Fibroblast of skin of left biceps (primary cell): ENCODE measurements at places on chromosomes 4 and X.

- no peak for DNase-seq
Measured at GRCh38 chrX:125782184-125782583, 383.9 kb downstream of the DCAF12L2 start.

DNA sequence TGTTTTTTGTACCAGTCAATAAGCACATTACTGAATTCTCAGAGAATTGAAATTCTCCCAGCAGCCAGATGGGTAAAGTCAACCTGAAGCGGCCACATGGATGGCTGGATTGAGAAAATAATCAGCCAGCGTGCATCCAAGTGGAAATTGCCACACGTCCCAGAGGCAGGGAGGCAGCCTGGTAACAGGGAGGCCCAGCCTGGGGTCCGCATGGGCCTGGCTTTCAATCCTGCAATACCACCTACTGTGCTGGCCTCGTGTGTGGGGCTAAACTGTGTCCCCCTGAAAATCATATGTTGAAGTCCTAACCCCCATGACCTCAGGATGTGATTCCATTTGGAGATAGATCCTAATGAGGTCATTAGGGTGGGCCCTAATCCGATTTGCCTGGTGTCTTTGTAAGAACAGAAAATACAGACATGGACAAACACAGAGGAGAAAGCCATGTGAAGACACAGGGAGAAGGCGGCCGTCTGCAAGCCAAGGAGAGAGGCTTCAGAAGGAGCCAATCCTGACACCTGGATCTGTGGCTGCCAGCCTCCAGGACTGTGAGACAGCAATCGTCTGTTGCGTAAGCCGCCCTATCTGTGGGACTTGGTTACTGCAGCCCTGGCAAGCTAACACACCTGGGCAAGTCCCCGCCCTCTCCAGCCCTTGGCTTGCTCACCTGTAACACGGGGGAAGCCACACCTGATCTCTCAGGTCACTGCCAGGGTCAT lies 90.3 kb downstream of the JAKMIP1 start:
- DNase-seq: no peak

DNA sequence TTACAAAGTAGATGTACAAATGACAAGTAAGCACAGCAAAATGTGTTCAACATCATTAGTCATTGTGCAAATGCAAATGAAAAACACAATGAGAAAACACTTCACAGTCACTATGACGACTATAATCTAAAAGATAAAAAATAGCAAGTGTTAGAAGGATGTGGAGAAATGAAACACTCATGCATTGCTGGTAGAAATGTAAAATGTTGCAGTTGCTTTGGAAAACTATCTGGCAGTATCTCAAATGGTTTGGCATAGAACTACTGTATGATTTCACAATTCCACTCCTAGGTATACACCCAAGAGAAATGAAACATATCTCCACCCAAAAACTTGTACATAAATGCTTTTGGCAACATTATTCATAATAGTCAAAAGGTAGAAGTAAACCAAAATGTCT lies 459.7 kb upstream of the TRAM1L1 start:
- no peak for DNase-seq

DNA sequence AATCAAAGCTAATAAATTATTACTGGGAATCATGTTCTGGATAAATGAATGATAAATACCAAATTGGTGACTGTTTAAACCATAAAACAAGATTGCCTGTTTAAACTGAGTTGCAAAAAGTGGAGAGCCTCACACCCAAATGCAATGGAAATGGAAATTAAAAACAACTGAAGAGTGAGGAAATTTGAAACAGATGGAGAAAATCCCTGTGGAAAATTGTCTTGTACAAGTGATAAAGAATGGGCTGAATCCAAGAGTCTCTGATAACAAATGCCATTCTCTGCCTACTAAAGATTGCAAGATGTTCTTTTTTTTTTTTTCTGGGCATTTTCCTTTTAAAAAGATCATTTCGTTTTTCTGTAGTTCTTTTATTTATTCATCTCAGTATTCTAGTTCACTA lies 426.3 kb downstream of the NLGN4X start:
- DNase-seq: no peak

- DNase-seq: no peak
Measured at GRCh38 chr4:100591161-100591876, 73.5 kb upstream of the EMCN start.

- no peak for DNase-seq
Measured at GRCh38 chr4:67366311-67366861, 178.9 kb downstream of the CENPC start.

- no peak for DNase-seq
Measured at GRCh38 chrX:17758382-17758781, 21.1 kb downstream of the SCML1 start.

DNA sequence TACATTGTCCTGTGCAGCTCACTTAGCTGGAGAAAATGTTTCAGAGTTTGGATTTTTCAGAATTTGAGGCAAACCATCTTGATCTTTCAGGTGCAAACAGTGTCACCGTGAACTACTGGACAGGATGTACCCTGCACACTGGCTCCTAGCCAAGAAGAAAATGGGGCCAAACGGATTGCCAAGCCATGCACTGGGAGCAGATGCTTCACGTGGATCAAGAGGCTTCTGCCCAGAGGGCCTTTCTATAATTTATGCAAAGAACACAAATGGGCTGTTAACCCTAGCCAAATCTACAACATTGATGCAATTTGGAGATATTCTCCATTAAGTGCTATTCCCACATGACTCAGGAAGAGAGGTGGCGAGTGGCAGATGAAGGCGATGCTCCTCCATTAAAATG lies 46.9 kb upstream of the ATP8A1 start:
- DNase-seq: no peak

DNA sequence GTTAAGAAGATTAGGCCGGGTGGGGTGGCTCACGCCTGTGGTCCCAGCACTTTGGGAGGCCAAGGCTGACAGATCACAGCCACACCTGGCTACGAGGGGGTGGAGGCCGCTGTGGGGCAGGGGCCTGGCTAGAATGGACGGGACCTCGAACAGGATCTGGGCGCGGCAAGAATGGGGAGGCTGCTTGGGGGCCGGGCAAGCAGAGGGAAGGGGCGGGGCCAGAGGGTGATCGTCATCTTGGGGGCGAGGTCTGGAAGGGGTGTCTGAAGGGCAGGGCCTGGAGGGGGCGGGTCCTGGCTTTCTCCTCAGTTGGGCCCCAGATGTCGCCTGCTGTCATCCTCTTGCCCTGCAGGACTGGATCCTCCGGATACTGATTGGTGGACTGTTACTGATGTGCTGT lies 57.3 kb upstream of the ENPEP start:
- no peak for DNase-seq

DNA sequence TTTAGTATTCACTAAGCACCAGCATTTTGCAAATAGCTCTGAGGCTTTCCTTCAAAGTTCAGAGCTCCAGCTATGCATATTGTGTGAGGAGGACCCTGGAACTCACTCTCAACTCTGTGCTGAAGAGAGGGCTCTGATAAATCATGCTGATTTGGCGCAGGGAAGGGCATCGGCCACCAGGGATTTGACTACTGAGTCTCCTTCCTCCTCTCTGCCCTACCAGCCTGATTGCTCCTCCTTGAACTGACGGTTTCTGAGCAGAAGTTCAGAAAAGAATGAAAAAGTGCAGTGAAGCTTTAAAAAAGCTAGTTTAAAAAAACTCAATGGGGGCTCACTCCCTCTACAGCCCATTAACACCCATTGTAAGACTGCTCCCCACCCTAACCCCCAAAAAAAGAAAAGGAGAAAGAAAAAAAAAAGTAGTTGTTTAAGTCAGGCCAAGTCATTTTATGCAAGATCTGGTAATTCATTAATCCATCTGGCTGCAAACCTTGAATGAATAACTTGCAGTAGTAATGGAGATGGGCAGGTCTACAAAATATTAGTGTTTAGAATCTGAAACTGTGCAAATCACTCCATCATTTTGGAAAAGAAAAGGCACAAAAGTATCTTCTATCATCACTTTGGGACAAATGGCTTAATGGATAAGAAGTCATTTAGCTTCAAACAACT lies 13.3 kb downstream of the PPARGC1A start:
- no peak for DNase-seq

DNA sequence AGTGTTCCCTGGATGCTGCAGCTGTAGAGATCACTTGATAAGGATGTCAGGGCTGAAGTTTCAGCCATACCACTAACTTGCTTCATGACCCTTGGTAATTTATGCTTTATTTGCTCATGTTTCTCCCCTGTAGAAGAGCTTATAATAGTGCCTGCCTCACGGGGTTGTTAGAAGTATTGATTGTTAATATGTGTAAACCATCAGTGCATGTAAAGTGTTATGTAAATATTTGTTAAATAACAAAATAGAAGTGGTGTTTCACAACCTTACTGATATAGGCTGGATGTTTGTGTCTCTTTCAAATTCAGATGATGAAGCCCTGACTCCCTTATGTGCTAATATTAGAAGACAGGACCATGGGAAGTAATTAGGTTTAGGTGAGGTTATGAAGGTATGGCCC lies 1.5 kb upstream of the CXCL2 start:
- no peak for DNase-seq

DNA sequence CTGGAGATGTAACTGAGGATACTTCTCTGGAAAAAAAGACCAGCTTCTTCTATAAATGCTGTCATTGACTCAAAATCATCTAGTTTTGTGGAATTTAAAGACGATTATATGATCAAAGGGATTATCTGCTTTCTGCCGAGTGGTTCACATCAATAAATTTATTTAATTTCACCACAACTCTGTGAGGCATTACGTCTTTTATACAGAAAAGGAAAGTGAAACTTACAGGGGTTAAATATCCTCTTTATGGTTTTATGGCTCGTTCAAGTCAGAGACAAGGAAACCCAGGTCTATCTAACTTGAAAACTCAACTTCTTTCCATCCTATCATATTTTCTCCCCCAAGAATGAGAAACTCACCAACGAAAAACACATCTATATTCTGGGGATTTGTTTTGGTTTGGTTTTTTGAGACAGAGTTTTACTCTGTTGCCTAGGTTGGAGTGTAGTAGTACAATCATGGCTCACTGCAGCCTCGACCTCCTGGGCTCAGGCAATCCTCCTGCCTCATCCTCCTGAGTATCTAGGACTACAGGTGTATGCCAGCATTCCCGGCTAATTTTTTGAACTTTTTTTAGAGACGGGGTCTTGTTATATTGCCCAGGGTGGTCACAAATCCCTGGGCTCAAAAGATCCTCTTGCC lies 377.9 kb upstream of the EMCN start:
- no peak for DNase-seq

DNA sequence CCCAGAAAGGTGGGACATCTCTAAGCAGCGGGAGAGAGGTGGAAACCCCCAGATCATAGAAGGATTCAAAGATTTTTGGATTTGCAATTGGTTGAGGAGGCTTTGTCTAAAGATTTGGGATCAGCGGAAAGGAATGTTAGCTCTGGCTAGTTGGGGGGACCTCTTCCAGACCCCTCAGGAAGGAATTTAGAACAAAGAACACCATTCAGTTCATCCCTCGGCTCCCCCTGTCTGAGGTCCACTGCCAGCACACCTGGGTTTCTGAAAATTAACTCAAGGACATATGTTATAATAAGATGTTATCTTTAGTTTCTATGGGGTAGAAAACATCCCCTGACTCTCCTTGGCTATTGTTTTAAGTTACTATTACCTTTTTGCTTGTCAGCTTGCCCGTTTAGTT lies 163.6 kb downstream of the CEP135 start:
- no peak for DNase-seq

- DNase-seq: no peak
Measured at GRCh38 chr4:74005528-74005927, 7.1 kb upstream of the CXCL5 start.

DNA sequence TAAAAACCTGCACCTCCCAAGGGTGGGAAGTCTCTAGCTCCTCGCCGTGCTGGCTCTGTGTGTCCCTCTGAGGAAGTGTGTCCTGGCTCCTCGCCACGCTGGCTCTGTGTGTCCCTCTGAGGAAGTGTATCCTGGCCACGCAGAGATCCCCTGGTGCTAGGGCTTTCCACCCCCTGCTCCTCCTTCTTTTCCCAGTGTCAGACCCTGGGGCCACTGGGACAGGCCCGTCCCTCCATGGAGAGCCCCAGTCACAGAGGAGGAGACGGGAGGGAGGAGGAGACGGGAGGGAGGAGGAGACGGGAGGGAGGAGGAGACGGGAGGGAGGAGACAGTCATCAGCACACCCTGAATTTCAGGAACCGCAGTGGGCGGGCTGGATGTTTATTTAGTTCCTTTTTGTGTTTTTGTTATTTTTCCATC lies 53.8 kb upstream of the HGFAC start:
- DNase-seq: no peak

DNA sequence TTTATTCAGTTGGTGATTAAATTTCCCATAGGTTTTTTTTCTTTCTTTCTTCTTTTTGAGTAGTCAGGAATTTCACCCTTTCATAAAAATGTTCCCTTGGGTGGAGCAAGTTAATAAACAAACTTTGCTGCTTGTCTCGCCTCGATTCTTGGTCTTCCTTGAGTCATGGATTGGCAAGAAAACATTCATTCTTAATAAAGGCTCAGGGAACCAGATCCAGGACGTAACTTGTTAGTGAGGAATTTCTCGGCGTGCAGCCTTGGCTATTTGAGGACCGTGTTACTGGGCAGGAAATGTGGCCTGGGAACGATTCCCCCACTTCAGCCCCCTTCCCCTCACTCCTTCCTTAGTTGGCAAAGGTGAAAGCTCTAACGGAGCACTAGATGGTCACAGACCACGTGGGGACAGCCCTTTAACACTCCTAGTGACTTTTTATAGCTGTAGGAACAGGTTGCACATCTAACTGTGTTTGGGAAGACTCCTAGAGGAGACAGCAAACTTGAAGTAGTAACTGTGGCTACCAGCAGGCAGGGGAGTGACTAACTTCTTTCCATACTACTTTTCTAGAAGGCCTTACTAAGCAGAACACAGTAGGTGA lies 106.8 kb downstream of the UCHL1 start:
- no peak for DNase-seq

DNA sequence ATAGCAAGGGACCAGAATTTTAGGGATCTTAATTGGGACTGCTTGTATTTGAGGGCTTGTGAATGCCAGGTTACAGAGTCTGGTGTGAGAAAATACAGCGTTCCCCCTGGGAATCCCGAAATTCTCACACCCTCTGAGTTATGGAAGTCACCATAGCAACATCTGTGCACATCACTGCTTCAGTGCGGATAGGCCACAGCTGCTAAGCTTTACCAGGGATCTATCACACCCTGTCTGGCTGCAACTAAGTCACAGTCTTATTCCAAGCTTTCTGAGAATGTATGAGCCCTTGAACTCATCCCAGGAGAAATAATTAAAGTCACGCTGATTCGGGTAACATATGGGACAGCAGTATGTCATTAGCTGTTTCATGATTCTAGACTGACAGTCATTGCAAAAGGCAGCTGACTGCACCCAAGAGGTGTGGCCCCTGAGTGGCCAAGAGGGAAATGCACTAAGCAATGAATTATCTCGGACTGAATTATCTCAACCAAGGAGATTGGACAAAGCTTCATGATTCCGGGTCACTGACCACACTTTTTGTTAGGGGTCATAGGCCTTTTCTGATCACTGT lies 46.7 kb upstream of the BTC start:
- no peak for DNase-seq

GRCh38 chrX:136635235-136635634 lies 12.7 kb upstream of the CD40LG start:
- DNase-seq: no peak

GRCh38 chr4:107825072-107825824 lies 516 bp downstream of the SGMS2 start:
- DNase-seq: no peak
